CD4-positive, alpha-beta T cell treated with Interleukin-10 for 1 hour (primary cell): ENCODE measurements at places on chromosomes 2 and 18.

DNA sequence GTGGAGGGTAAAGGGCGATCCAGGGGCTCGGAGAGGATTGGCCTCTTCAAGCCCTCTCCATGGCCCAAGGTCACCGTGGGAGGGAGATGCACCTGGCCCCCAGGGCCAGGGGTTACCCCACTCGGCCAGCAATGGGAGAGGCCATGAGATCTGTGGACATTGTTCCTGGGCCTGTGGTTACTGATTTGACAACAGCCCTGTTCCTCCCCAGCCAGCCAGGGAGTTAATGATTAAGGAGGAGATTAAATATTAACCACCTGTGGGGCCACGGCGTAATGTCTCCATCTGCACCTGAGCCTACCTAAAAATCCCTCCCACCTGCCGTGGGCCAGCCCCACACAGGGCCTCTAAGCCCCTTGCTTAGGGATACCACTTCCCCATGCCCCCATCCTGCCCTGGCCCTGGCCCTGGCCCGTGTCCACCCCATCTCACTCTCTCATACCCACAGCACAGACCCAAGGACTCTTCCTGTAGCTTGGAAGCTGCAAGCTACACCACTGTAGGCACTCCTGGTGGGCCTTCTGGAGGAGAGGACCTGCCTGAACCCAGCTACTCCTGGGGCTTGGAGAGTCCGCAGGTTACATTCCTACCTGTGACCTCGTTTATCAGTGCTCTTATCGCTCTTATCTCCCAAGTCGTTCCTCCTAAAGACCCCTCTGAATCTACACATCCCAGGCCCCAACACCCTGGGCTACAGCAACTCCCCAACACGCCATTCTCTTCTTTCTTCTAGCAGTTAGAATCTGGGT, 32.1 kb downstream of the ZFP36L2 start:
- no peak for DNase-seq

GRCh38 chr2:48600204-48600813, 17.3 kb upstream of the GTF2A1L start:
- DNase-seq = peak; percentile 23

DNA sequence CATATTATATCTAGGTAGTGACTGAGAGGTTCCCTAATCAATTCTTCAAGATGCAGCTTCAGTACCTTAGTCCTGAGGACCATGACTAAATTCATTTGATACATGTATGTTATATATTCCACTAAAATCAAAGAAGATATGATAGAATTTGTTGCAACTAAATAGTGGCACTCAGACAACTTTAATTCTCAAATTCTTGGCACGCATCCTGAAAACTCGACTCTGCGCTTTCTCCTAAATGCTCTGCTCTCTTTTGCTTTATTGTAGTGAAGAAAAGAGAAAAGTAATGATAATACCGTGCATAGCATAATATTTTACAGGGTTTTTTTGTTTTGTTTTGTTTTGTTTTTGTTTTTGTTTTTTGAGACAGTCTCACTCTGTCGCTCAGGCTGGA, 475.3 kb downstream of the ARHGAP15 start:
- no peak for DNase-seq

- DNase-seq = no peak
Measured at GRCh38 chr2:128291844-128292598, 26.6 kb downstream of the HS6ST1 start.

DNA sequence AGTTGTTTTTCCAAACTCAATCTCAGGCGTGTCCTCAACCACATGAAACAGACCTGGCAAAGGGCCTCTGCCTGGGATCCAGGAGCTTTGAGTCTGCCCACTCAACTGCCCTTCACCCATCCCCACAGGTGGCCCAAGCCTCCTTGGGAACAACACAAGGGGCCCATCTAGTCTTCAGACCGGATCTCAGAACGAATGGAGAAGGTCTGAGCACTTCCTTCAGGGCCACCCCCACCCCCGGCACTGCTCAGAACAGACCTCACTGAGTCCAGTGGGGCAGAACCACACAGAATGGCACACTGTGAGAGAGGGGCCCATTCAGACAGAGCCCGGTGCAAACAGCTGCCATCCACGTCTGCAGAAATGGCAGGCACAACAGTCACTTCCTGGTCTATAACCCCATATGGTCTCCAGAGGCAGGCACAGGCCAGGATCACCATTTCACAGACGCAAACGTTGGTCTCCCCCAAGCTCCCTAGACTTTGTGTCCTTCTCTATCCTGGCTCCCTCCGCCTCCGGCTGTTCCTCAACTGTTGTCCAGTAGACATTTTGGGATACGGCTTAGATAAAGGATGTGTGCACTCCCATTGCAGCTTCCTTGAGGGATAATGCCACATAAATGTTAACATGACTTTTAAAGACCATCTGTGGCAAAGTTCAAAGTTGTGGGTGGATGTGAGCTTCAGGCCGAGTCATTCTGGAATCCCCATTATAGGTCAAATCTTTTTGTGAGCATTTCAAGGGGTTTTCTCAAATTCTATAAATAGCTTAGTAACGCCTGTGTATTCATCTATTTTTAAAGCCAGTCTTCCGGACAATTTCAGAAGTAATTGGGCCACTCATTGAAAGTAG, 149.7 kb downstream of the SMAD7 start:
- no peak for DNase-seq

DNA sequence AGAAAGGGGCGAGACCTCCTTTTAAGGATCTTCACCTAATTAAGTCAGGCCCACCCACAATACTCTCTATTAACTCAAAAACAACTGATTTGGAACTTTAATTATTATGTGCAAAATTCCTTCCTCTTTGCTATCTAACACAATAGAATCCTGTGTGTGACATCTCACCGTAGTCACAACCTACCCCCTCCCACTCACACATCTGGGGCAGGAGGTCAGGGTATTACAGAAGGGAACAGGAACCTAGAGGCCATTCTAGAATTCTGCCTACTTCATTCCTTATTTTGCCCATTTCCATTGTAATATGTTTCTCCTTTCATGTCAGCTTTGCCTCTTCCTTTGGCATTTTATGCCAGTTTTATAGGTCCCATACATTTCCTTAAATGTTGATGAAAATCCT, 829.3 kb upstream of the ID2 start:
- DNase-seq = no peak

GRCh38 chr2:206635015-206635414, 7.3 kb upstream of the FAM237A start:
- DNase-seq = no peak

GRCh38 chr2:42809819-42810120, 17.4 kb upstream of the HAAO start:
- DNase-seq = peak; percentile 76

GRCh38 chr2:109174214-109174613, 45.2 kb downstream of the SH3RF3 start:
- DNase-seq = no peak

- DNase-seq = peak; percentile 21
Measured at GRCh38 chr2:150487537-150488429, at the start of gene RND3. Gene RND3, minus strand, starts transcription at chr2:150487667. Its CDS starts 250 bp downstream, at chr2:150487417.

DNA sequence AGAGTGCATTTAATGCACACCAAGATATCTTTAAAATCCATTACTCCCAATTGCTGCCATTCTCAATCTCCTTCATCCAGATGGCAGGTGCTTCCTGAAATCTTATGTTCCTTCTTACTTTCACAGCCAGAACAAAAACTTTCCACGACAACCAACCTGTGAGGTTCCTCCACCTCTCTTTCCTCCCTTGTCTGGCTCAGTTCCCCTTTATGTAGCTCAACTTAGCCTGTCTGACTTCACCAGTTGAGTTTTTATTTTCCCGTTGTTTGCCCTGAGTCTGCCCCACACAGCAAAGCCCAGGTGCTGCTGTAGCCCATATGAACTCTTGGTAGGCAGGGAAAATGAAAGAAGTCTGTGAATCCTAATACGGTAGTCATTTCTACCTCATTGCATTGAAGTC, 112.5 kb downstream of the MREG start:
- DNase-seq = no peak

- DNase-seq = no peak
Measured at GRCh38 chr2:18413676-18414396, 146.6 kb downstream of the RDH14 start.

DNA sequence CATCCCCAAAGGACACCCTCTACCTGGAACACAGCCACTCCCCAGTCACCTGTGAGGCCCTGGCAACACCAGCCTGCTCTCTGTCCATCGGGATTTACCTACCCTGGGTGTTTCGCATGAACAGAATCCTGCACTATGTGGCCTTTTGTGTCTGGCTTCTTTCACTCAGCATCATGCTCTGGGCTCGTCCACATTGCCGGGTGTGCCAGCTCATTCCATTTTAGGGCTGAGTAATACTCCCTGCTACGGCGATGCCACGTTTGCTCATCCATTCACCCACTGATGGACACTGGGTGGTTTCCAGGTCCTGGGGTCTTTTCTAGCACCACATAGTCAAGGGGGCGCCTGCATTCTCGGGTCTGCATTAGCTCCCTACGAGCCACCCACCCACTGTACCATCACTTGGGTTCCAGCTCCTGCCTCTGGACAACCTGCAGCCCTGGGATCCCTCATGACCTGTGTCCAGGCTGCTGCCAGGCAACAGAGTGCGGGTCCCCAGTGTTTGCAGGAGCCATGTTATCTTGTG, 22.0 kb downstream of the KCNF1 start:
- DNase-seq = no peak

- DNase-seq = no peak
Measured at GRCh38 chr2:2571301-2572150, 240.5 kb upstream of the MYT1L start.

DNA sequence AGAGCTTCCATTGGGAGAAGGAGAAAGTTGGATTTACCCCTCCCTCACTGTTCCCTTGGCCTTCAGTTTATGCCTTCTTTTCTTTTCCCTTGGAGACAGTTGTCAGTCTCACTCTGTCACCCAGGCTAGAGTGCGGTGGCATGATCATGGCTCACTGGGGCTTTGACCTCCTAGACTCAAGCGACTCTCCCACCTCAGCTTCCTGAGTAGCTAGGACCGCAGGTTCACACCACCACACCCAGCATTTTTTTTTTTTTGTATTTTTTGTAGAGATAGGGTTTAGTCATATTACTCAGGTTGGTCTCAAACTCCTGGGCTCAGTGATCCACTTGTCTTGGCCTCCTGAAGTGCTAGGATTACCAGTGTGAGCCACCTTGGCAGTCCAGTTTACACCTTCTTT, 49.9 kb downstream of the SLC9A4 start:
- peak; percentile 12 for DNase-seq

DNA sequence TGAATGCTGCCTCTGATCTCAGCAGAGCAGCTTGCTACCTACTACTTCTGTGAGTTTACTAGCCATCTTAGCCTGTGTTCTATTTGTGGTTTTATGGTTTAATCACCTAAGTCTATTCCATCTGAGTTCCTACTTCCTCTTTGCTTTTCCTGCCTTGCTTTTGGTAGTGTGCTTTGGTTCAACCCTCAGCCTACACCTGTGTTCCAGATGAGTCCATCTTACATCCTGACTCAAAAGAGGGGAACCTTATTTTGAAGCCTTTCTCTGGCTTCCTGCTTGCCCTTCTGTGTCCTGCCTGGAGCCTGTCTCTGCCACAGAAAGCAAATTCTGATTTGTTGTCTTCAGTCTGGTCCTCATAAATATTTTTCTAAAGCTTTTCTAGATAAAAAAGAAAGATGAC, 530.3 kb upstream of the MEX3C start:
- DNase-seq = no peak

- no peak for DNase-seq
Measured at GRCh38 chr2:134193006-134193405, 60.9 kb upstream of the MGAT5 start.

- no peak for DNase-seq
Measured at GRCh38 chr2:43347746-43348145, 121.3 kb upstream of the ZFP36L2 start.

DNA sequence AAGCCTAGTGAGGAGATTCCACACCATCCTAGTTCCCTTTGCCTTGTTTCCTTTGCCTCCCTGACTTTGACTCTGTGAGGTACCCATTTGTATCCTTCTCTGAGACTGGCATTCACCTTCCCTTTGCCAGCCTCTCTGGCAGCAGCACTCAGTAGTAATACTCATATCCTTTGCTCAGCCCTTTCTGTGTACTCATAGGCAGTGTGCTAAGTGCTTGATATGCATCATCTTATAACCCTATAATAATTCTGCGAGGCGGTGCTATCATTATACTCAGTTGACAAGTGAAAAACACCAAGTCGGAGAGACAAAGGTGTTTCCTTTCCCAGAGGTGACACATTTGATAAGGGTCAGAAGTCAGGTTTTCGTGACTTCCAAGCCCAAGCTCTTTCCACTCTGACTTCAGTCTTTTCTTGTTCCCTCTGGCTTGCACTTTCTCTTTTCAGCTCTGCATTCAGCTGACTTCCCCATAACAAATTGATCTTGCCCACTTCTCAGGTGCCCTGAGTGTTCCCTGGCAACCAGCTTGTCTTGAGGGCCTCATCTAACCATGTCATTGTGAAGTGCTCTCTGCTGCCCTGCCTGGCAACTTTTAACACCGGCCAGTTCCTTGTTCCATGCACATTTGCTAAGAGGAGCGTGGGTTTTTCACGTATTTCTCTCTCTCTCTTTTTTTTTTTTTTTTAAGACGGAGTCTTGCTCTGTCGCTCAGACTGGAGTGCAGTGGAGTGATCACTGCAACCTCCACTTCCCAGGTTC, 94.5 kb upstream of the UPP2 start:
- DNase-seq = peak; percentile 7

GRCh38 chr18:49610022-49610445, 48.2 kb downstream of the LIPG start:
- DNase-seq = no peak

- DNase-seq = peak; percentile 81
Measured at GRCh38 chr2:29115797-29116781, 874 bp downstream of the CLIP4 start.

- no peak for DNase-seq
Measured at GRCh38 chr2:72124376-72124775, 23.3 kb downstream of the CYP26B1 start.

- no peak for DNase-seq
Measured at GRCh38 chr18:9946831-9947230, 33.0 kb downstream of the VAPA start.

GRCh38 chr2:162475661-162476060, 131.7 kb downstream of the GCA start:
- no peak for DNase-seq

DNA sequence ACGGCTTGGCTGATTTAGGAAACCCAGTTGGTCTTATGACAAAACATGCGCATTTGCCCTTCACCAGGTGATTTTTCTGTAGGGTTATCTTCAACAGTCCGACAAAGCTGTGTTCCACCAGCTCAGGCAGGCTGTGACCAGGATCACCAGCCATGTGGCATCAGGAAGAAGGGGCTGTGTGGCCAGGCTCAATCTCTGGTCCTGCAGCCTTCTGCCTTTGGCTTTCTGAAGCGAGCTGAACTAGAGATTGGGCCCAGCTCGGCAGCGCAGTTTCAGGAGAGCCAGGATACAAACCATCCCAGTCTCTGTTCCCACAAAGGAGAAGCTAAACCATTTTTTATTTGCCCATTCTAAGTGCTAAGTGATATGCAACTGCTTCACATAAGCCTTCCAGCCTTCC, 282.3 kb downstream of the SOX11 start:
- no peak for DNase-seq

- DNase-seq = no peak
Measured at GRCh38 chr2:46615555-46615954, 136.2 kb downstream of the TMEM247 start.

DNA sequence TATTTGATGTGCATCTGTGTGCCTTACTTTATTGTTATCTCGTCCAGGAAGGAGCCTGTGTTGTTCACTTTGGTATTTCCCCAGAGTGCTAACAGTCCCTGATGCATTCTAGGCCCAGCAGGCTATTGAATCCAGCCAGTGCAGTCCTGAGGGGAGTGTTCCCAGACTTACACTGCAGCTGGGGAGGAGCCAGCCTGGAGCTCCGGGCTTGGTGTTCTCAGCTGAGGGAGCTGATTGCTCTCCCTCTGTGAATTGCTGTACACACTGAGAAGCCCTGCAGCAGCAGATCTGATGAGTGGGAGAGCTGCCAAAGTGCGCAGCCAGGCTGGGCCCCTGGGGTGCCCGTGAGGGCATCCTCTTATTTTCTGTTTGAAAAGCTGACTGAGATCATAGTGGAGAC, 159.2 kb downstream of the GALNT3 start:
- no peak for DNase-seq
